ENCODE measurements at places on chromosomes 13 and 19.

DNA sequence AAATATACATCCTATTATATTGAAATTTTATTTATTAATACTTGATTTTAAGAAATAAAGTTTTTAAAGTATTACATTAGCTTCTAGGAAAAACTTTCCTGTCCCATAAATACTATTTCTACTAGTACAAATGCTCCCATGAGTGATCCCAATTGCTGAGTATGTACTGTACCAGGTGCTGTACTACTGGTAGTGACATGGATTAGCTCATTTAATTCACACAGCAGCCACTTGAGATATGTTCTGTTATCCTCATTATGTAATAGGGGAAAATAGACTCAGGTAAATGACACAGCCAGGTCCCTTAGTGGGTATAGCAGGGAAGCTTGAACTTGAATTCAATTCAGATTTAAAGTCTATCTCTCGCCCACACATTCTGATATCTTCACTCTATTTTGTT, 363.1 kb downstream of the FGF14 start:
- no peak for DNase-seq

DNA sequence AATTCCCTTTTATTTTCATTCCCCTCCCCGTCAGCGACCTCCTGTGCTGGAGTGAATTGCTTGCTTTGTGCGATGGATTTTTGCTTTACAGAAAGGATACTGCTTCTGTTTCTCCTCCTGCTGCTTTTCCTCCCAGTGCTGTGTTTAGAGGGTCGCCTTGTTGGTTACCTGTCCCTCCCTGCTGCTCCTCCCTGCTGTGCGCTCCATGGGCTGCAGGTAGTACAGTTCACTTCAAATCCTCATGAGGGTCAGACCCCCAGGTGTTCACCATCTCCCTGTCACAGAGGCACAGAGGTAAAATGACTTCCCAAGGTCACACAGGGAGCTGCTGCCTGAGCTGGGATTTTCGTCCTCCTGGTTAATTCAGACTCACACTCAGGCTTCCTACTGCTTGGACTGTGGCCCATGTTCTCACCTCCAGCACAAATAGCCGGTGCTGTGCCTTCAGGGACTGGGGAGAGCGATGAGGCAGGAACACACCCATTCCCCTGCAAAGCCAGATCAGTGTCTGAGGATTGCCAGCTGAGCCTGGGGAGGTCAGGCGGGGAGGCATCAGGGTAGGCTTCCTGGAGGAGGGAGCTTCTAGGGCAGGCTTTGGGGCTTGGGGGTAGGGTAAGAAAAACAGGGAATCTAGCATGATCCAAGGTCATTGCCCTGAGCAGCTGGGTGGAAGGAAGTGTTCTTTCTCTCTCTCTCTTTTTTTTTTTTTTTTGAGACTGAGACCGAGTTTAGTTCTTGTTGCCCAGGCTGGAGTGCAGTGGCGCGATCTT, 14.4 kb downstream of the BICRA start:
- no peak for DNase-seq

DNA sequence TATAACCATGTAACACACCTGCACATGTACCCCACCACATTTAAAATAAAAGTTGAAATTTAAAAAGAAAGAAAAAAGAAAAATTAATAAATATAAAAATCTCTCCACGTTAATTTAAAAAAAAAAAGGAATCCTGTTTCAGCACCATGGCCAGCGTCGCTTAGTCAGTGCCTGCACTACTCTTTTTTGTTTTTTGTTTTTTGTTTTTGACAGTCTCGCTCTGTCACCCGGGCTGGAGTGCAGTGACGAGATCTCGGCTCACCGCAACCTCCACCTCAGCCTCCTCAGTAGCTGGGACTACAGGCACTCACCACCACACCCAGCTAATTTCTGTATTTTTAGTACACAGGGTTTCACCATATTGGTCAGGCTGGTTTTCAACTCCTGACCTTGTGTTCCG, 835.9 kb downstream of the UQCRFS1 start:
- DNase-seq = no peak

- DNase-seq = no peak
These were observed 13.8 kb downstream of the RCBTB1 start for GRCh38 chr13:49571299-49572240.

DNA sequence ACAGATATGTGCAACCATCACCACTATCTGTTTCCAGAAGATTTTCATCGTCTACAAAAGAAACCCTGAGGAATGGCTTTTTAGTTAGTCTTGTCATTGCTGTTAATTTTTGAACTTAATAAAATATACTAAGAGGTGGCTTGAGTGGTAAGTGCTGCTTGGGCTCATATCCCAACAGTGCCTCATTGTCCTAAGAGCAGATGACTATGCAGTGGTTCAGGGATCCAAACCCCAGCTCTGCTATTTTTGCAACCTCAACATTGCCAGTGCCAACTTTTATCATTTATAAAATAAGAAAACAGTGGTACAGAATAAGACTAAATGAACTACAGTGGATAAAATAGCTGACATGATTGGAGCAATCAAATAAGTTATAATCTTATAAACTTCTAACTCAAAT, 123.2 kb upstream of the SLC7A1 start:
- no peak for DNase-seq

DNA sequence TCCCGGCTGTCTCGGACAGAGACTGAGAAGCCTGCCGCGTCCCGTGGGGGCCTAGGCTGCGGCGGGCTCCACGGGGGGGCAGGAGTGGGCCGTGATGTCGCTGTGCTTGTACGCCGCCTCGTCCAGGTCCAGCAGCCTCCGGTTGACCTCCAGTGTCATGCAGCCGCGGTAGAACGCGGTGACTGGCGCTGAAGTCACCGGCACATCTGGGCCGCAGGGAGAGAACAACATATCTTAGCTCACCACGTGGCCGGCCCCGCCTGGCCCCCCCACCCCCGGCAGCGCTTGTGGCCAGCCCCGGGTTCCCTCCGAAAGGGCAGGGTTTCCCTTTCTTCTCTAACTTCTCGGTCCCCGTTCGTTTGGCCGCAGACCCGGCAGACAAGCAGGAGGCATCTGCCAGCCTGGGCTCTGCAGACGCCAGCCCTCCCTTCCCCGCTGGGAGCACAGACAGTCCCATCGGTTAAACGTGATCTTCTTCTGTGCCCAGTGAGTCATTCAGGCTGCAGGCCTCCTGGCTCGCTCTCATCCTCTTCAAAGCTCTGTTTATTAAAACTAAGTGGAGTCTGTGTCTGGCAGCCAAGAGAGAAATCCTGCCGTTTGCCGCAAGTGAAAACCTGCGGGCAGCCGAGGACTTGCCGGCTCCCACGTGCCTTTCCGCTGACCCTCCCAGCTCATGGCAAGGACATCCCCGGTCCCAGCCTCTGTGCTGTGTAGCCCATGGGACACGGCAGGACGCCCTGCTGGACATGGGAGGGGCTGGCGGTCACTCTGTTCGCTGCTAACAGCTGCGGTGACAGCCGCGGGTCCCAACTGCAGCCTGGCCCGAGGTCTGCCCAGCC, 42.8 kb downstream of the GAS6 start:
- no peak for DNase-seq

Measured in activated naive CD8-positive, alpha-beta T cell treated with anti-CD3 and anti-CD28 coated beads, Interleukin-2, amount 50 U/mL, for 16 hours (primary cell).